ENCODE measurements at places on chromosomes 7 and 10.
A peak's percentile ranks its signal among the peaks of the same experiment; 100 is the strongest.

DNA sequence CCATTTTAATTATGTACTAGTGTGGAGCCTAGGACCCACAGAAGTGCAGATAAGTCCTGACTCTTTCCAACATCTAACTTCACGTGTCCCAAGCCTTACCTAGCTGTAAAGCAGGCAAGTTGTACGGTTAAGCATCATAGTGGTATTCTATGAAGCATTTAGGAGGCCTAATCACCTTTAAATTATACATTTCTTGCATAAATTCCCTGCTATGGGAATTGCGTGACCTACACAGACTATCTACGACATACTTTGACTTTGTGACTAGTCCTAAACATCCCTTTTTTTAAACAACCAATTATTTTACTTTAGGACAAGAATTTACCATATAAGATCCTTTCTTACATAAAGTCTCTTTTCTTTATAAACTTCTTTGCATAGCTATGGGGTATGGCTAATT, 37.7 kb upstream of the LRGUK start:
- no peak for DNase-seq

DNA sequence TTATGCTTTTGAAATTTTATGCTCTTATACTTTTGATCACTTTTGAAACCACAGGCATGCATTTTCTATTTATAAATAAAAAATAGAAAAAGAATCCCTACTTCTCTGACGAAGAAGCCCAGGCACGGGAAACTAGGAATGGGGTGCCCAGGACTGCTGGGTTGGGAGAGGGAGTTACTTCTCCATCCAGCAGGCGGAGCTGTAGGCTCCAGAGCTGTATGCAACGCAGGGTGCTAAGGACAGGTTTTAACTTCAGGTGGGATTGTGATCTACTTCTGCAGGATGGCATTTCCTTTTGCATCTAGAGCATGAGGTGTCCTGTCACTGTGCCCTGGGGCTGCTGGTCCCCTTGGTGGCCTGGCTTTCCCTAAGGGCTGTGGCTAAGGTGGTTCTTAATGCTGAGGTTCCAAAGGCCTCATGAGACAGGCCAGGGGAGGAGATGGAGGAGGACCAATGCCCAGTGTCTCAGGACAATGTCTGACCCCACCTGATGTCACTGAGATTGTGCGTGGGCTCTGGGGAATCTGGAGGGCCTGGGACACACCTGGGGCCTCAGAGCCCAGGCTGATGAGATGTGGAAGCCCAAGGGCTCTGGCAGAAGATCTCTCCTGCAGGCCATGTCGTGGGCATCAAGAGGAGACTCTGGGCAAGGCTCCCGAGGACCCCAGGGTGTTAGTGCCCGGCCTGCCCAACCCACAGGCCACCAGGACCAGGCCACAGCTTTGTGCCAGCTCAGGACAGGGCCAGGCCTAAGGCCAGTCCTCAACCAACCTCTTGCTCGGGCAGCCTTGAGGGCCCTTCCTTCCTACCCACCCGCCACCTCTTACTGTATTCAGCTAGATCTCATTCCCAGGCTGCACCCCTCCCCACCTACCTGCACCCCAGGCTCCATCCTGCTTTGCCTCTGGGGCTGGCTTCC, 507 bp downstream of the CCDC201 start:
- no peak for DNase-seq

GRCh38 chr7:39979406-39980073, 29.5 kb downstream of the CDK13 start:
- peak; percentile 66 for DNase-seq

DNA sequence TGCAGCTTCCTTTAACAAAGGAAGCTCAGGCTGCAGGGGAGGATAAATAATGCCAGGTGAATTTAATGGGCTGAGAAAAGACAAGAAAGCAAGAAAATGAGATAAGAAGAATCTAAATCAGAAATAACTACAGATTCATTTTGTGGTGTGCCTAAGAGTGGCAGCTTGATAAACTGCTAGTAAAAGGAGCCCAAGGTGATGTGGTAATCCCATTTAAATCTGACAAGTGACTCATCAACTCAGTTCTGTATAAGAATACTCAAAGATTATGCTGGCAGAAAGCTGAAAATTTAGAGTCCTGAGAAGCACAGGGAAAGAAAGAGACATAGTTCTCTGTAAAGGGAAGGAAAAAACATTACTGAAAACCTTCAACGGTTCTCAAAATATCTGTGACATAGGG, 109.4 kb upstream of the PDE1C start:
- no peak for DNase-seq

GRCh38 chr7:41130561-41131236, 572.2 kb downstream of the INHBA start:
- DNase-seq = no peak

DNA sequence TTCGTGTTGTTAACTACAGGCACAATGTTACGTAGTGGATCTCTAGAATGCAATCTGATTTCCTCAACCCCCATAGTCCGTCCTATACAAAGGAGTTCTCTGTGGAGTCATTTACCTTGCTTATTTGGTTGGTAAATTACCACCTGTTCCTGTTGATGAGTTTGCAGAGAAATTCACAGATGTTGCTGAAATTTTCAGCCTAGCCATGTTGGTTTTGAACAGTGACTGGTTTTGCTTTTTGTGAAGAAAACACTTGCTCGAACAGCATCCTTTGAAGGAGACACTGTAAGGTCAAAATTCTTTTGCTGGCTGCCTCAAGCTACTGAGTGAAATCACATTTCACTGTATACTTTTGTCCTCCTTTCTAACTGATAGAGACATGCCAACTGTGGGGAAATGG, 15.4 kb upstream of the PRKCQ start:
- no peak for DNase-seq

- DNase-seq = no peak
These were observed 218.4 kb downstream of the ELMO1 start for GRCh38 chr7:37230221-37230620.

- DNase-seq = no peak
These were observed 28.8 kb downstream of the MIOS start for GRCh38 chr7:7595451-7595850.

- DNase-seq = no peak
These were observed 86.6 kb upstream of the INSYN2A start for GRCh38 chr10:127283017-127283416.

DNA sequence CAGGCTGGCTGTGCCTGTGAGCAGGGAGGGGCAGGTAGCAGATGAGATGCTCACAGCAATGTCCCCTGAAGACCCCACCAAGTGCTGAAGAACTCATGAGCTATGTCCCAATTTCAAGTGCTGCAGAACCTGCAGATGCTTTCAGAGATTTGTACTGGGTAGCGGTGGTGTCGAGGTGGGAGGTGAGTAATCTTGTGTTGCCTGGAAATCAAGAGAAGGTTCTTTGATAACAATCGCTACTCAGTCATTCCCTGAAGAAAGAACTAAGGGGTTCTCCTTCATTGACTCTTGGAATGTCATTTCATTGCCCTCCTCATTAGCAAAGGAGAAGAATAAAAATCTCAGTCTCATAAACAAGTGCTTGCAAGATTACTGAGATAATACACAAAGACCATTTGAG, 246.4 kb downstream of the EMX2 start:
- no peak for DNase-seq

DNA sequence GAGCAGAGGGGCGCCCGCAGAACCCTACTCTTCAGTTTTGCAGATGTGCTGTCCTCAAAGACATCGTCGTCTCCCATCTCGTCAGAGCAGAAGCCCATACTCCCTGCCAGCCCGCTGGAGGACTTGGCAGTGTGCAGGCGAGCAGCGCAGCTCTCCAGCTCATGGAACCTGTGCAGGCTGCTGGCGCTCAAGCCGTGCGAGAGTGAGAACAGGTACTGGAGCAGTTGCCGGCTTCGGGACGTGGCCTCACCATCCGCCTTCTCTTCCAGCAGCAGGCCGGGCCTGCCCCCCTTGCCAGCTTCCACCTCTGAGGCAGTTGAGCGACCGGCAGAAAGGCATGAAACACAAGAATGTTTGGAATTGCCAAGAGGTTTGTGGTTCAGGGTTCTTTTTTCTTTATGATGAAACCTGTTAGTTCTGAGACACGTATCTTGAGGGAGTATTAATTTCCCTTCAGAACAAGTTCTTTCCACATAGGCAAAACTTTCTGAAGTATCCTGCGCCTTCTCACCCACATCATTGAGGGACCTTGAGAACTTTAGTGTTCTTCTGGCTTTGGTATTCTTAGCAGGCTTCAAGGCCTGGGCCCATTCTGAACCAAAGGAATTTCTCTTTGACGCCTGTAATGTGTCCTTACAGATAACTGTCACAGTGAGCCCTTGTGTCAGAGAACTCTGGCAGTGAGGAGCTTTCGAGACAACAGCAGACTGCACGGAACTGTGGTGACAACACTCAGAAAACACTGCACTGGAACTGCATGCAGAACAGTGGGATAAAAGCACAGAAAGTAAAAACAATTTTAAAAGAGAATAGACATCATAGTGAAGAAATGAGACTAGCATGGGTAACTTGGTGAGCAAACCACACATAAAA, 89.5 kb downstream of the ALOX5 start:
- no peak for DNase-seq

DNA sequence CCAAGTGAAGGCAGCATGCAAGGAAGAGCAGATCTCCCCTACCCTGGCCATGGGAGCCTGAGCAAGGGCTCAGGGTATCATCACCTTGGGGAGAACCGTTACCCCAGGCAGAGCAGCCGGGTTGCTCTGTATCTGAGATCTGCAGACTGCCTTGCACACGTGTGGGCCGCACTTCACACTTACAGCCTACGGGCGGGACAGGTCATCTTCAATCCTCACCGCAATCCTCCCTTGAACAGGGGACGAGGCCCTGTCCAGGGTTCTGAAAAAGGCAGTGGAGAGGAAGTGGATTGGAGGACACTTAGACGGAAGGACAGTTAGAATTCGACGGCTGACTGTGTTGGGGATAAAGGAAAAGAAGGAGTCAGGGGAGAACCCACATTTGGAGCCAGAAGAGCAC, 51.4 kb downstream of the NPS start:
- no peak for DNase-seq

DNA sequence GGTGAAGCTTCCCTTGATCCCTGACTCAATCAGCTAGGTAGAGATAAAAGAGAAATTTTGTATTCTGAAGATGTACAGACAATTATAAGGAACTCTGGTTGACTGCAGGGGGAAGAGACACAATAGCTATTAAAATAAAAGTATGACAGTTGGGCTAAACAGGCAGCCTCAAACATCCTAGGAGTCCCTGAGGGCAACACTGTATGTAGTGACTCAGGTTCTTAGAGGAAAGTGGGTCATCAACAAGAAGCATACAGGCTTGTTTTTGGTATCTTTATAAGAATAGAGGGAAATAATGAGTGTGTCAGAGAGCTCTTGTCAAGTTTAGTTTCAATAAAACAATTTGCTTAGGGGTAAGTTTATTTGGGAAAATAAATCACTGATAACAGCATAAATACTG, 150.3 kb downstream of the AUTS2 start:
- no peak for DNase-seq

- DNase-seq = no peak
These were observed 19.4 kb upstream of the TPST1 start for GRCh38 chr7:66185680-66186187.

- DNase-seq = no peak
These were observed 867.1 kb downstream of the GATA3 start for GRCh38 chr10:8921568-8921967.

DNA sequence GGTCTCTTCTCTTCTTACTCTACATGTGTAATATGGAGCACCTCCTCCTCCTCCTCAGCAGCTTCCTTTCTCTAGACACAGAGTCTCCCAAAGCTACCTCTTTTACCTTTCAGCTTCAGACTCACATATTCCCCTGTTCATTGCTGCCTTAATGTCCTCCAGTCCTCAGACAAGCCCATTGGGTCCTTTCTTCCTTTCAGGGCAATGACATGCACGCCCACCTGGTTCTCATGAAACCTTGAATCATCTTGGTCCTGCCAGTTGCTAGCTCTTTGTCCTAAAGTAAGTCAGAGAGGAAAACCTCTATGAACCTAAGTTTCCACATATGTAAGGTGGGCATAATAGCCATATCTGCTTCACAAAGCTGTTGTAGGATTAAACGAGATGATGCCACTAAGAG, 227.0 kb downstream of the RPS24 start:
- no peak for DNase-seq

GRCh38 chr10:133158756-133159610, 1.0 kb upstream of the KNDC1 start:
- no peak for DNase-seq

GRCh38 chr7:38840736-38841460, 68.1 kb downstream of the VPS41 start:
- no peak for DNase-seq

DNA sequence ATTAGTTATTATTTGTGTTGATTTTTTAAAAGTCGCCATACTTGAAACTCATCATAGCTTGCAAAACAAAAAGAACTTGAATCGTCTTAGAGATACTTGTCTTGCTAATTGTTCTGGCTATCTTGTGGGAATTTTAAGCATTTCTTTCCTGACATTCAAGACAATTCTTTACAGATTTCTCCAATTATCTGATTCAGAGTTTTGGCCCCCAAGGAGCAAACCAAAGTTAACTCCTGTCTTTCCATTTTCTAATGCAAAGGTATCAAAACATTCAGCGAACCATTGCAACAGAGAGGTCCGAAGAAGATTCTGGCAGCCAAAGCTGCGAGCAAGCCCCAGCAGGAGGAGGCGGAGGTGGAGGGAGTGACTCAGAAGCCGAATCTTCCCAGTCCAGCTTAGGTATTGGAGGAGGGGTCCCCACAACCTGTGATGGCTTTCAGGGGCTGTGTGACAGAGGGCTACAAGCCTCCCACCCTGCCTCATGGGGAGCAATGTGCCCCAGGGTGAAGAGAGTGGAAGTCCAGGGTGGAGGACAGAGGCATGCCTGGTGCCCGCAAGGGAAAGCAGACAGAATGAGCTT, 119.4 kb upstream of the STK17A start:
- no peak for DNase-seq

DNA sequence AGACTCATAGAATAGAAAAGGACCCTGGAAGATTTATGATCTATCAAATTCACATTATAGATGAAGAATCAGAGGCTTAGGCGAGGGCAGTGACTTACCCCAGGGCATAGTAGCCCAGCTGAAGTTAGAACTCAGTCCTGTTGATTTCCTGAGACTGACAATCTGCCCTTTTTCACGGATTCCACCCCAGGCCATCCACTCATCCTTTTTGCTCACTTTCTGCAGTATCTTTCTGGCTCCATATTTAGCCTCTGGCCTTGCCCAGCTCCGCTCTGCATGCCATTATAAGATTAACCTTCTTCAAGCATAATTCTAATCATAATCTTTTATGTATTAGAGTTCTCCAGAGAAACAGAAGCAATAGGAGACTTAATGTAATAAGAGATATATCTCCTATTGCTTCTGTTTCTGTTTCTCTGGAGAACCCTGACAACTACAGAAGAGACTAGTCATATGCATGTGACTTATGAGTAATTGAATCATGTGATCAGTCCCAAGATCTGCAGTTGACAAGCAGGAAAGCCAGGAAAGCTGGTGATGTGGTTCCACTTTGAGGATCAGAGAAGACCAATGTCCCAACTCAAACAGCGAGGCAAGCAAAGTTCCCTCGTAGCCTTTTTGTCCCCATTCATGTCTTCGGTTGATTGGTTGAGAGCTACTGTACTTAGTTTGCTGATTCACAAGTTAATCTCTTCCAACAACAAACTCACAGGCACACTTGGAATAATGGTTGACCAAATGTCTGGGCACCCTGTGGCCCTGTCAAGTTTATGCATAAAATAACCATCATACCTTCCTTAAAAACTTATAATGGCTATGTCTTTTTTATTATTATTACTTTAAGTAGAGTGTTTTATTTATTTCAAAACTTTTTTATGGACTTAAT, 412.1 kb downstream of the SUGCT start:
- DNase-seq = no peak

GRCh38 chr10:127734753-127735152, 2.2 kb upstream of the FOXI2 start:
- DNase-seq = no peak

- DNase-seq = no peak
These were observed 5.7 kb upstream of the GSTK1 start for GRCh38 chr7:143257501-143257900.
